ENCODE measurements at places on chromosomes 7 and 10. TPM values are rescaled to one million over a fixed set of nuclear protein-coding genes. Genes with fewer than 3 reads are reported as not detected.

DNA sequence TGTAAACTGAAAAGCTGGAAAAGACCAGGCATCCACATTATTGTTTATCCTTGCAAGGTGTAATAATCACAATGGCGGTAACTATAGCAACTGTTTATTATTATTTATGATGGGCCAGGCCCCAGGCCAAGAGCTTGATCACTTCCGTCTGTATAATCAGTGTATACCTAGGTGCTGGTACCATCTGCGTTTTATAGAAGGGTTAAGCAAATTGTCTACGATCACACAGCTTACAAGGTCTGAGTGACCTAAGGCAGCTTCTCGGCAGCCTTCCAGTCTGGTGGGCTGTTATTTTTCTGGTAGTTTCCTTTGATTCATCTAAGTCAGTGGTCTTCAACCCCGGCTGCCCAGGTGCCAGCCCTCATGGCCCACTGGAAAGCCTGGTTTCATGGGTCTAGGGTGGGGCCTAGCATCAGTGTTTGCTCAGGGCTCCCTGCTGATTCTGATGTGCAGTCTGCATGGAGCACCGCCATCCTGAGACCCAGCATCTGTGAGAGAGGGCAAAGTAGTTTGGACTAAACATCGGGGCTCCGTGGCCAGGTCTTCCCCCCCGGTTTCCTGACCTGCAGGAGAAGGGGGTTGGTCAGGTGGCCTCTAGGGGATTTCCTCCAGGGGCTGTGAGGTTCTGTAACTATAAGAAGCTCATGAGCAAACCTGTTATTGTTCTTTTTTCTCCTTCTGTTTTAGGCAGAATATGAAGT is 146.4 kb downstream of the RGS10 start:
- no peak for DNase-seq

- DNase-seq = no peak
Measured at GRCh38 chr10:114103284-114103683, 59.6 kb downstream of the ADRB1 start.

- DNase-seq = peak; percentile 23
Measured at GRCh38 chr7:114921631-114922025, 266 bp upstream of the MDFIC start.

GRCh38 chr10:95467162-95467599 is 94.0 kb downstream of the SORBS1 start:
- no peak for DNase-seq

SFTPA1 gene
- total RNA-seq = not detected

GRCh38 chr10:117442521-117442920 is 67.3 kb upstream of the PDZD8 start:
- DNase-seq = no peak
